ENCODE measurements at places on chromosomes 3 and 15.

- no peak for DNase-seq
Observed at GRCh38 chr3:168157099-168157700, 61.5 kb upstream of the GOLIM4 start.

GRCh38 chr15:57158589-57158988 lies 217.7 kb upstream of the CGNL1 start:
- no peak for DNase-seq

DNA sequence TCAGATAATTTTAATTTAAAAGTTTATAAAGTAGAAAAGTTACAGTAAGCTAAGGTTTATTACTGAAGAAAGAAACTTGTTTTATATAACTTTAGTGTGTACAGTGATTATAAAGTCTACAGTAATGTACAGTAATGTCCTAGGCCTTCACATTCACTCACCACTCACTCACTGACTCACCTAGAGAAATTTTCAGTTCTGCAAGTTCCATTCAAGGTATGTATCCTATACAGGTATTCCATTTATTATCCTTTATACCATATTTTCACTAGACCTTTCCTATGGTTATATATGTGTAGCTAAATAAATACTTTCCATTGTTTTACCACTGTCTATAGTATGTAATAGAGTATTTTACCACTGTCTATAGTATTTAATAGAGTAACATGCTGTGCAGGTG lies 33.2 kb upstream of the MME start:
- DNase-seq, result no peak

DNA sequence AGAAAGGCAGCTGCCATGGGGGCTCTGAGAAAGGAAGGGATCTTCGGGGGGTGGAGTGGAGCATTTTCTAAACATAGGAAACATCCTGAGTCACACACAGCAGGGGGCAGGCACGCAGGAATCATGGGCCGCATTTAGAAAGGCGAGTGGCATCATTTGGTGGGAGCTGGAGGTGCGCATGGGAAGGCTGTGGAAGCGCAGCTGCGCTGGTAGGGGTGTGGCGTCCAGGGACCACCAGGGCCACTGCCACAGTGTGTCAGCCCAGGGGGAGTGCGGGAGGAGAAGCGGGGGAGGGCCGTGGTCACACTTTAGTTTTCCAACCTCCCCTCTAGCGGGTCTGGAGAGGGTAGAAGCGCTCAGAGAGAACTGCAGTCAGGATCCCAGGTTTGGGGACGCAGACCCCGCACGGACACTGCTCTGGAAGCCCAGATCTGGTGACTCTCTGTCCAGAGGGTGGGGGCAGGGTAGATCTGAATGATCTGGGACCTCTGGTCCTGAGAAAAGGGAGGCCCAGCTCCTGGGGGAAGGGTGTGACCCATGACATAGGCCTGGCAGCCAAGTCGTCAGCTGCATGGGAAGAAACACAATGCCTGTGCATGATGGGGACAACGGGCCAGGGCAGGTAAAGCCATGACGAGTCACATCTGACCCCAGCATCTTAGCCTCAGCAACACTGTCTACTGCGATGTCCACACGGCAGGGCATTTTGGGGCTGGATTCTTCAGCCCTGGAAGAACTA lies 88.0 kb upstream of the IQSEC1 start:
- DNase-seq, result no peak

DNA sequence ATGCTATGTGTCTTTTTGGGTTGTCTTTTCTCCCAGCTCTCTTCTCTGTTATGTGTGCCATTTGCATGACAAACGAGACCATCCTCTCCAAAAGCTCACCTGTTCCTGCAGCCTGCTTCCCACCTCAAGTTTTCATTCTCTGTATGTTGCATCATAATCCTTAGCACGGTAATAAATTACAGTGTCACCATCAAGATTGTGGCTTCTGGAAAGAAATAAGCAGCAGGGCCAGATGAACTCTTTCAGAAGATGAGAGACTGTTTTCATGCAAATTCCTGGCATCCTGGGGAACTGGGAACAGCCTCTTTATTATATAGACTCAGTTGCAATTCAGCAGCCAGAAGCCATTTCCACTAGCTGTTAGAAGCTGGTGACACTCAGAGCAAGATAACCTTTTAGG lies 436.7 kb downstream of the EPHB1 start:
- DNase-seq, result no peak

DNA sequence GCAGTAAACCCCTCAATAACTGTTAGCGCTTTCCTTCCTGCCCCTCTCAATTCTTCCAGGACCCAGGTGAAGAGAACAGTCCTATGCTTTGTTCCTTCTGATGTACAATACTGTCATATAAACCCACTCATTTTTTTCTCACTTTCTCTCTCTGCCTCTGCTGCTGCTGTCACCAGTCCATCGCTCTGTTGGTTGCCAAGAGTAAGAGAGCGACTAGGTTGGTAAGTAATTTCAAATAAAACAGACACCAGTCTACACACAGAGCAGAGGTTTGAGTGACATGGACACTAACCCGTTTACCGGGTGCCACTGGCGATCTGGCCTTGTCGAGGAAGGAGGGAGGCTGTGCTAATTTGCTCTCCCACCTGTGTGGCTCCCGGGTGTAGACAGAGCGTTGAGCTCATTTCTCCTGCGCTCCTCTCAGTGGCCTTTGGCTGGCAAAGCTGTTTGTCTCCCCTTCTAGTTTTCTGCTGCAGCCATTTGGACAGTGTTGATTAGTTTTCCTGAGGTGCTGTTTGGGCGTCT lies 215.4 kb downstream of the THSD4 start:
- no peak for DNase-seq

DNA sequence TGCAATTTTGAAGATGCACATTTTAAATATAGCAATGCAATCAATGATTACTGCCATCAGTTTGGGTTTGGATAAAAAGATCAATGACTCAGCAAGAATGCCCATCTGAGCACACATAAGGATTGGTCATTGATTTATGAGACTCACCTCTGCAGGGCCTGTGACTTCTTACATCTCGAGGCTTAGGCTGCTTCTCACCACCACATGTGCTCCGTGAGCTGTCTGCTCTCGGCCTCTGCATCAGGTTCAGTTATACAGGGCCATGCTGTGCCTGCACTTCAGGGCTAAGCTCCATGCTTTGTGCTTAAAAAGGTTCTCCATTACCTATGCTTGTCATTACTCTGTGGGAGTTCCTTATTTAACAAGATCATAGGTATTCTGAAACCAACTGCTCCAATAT lies 887.5 kb downstream of the DIPK2A start:
- no peak for DNase-seq

DNA sequence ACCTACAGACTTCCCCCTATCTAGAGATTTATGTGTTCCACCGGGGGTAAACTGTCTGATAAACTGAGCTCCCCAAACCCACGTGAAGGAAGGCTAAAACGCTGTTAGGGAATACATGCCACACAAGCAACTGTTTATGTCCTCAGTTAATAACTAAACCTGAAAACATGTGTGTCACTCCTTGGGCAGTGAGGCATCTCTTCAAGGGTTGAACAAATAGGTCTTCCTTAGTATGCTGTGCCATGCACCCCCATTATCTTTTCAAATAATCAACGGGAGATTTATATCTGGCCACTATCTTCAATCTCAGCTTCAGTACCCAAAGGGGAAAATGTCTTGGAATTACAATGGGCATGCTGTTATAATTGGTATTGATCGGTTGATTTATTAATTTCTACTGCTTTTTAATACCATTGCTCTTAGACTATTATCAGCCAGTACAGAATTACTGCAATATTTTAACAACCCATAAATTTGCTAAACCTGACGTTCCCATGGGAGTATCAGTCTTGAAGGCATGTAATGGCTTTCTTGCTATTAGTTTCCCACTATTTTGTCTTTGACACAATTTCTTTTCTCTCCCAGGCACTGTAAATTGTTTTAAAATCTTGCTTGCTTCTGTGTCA lies 279.2 kb upstream of the P2RY1 start:
- no peak for DNase-seq

GRCh38 chr3:31295150-31295765 lies 237.5 kb upstream of the STT3B start:
- no peak for DNase-seq

- no peak for DNase-seq
Observed at GRCh38 chr15:85825118-85825517, 30.4 kb upstream of the KLHL25 start.

All from AG09309 (cell line).